ENCODE measurements at places on chromosomes 5 and 9.

DNA sequence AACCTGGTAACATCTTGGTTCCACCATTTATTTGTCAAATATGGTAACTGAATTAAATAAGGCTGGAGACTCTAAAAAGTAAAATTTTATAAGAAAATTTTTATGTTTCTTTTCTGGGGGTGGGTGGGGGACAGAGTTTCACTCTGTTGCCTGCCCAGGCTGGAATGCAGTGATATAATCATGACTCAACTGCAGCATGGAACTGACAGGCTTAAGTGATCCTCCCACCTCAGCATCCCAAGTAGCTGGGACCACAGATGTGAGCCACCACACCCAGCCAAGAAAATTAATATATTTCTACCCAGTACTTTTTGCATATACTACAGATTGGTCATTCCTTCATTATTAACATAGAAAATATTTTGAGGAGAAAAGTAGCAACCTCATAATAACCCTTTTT, 216.9 kb downstream of the DEPDC1B start:
- DNase-seq, result no peak

DNA sequence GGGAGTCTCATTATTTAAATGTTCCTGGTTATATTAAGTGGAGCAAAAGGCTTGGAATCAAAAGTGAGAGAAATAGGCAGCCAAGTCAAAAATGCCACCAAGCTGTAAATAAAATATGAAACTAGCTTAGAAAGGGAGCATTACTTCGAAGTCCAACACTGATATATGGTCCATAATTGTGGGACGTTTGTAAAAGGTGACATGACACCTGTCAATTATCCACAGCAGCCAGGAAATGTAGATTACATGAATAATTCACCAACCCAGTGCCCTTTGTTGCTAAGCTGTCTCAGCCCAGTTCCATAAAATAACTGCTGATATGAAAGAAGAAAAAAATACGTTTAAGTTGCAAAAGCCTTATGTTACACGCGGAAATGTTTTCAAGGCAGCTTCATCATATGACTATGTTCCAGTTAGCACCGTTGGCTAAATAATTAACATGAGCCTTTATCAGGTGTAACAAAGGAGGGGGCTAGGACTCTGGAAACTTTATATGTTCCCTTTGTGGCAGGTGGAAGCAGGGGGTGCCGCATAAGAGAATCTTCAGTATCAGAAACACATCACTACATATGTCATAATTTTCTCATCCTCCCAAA, 39.9 kb upstream of the ZSWIM6 start:
- no peak for DNase-seq

GRCh38 chr5:142726188-142726731, 40.4 kb upstream of the FGF1 start:
- peak; percentile 51 for DNase-seq

DNA sequence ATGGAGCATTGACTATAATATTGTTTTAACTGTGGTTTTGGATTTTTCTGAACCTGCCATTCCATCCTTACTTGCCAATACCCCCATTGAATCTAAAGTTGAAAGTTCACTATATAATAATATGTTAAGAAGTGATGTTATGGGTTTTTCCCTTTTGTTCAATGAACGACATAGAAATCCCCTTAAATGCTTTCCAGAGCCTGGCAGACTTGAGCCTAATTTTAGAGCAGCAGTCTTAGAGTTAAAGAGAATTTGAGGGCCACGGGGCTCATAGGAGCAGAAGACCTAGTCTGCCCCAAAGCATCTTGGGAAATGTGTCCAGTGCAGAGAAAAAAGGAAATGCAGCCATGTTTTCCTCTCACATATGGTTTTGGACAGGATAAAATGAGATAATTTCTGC, 146.1 kb upstream of the SLC44A1 start:
- DNase-seq, result no peak

- no peak for DNase-seq
Measured at GRCh38 chr5:77397686-77398292, 94.3 kb downstream of the WDR41 start.

DNA sequence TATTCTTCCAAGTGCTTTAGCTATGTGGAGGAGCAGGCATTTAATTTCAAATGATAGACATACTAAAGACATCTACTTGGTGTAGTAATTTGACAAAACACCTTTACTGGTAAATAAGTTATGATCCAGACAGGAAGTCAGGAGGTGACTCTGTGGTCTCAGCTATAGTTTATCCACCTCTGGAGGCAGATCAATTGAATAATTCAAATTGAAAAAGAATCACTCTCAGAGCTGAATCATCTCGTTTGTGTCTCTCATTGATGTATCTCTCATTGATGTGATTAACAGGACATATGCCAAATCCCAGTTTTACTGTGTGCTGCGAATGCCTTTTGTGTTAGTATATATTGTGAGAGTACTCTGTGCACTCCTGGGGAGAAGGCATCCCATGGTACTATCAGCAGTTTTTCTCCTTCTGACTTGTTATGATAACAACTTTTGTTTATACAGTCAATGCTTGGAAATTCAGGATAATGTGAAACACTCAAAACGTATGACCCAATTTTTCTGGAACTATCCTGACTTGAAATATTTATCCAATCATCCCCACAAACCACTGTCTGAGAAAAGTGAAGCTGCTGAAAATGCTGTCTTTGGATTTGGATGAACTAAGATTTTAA, 48.5 kb upstream of the DAB2 start:
- peak; percentile 24 for DNase-seq

GRCh38 chr9:128706045-128706444, 3.7 kb downstream of the PKN3 start:
- no peak for DNase-seq

DNA sequence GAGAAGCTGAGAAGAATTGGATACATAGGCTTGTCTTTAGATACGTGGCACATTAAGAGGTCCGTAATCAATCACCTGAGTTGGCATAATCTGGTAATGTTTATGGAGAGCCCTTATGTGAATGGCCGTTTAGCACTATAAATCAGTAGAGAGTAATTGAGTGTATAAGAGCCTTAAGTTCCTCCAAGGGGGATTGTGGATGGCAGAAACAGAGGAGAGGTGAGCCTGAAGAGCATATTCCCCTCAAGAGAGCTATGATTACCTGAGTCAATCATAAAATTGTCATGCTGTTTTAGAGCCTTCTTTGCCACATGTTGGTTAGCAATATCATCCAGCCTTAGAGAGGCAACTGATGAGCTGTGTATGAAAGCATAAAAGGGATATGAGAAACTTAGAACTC, 58.8 kb downstream of the FOCAD start:
- no peak for DNase-seq

DNA sequence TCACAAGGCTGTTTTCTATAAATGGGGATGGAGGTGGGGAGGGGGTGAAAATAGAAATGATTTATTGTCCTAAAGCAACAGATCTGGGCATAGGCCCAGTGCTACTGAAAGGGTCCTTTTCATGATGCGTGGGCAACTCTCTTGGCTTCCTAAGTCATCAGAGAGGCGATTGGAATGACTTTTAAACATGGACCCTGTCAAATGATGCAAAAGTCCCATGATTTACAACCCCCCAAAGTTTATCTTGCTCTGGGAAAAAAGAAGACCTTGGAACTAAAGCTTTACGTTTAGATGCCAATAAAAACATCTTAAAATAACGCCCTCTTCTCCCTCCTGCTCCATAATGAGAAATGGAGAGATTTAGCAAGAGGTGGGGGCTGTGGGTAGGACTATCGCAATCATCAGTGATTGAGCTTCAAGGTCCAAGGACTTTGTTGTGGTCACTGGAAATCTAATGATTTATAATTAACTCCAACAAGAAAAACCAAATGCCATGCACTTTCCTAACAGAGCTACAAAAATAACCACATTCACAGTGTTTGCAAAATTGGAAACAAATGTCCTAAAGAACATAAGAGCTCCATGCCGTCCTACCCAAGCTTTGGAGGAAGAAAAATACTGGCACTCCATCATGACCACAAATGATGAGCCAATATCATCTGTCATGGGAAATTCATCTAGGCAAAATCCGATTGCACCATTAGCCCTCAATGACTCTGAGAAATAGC, 167.5 kb upstream of the CLINT1 start:
- no peak for DNase-seq

DNA sequence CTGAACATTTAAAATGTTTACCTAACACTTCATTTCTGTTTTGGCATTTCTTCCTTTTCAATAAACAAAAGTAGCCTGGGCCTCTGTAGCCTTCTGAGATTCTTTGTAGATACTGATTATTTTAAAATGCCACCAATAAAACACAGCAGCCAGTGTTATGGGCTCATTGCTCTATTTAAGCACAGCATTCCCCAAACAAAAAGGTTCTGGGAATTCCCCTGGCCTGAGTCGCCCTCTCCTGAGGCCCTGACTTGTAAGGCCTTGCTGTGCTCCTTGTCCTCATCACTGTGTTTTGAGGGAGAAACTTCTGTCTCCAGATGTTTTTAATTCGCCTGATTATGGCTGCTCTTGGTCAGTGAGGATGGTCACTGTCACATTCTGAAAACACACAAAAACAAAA, 33.0 kb upstream of the CTXN3 start:
- DNase-seq, result no peak

DNA sequence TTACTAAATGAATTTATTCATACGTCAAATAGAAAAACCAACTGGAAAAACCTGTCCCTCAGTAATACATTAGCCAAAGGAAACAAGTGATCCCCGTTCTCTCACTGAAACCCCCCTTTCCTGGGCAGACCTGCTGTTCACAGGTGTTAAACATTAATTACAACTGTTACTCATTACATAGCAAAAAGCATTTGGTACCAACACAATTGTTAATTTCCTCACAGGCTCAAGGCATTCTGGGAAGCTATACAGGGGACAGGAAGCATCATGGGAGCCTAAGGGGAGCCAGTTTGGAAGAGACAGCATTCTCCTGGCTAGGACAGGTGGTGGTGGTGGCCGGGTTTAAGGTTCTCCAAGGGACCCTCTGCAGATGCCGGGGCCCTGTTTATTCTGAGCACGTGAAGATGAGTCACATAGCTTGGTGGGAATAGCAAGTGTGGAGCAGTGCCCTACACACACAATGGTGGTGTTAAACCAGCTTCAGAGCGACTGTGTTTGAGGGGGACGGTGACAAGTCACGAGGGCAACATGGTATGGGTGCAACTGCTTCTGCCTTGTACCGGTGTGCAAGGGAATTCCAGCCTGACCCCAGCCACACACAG, 62.6 kb upstream of the SLC25A51 start:
- no peak for DNase-seq
